ENCODE measurements at places on chromosomes 16 and 17.

- DNase-seq, result no peak
Observed at GRCh38 chr16:80260906-80261311, 279.9 kb upstream of the DYNLRB2 start.

DNA sequence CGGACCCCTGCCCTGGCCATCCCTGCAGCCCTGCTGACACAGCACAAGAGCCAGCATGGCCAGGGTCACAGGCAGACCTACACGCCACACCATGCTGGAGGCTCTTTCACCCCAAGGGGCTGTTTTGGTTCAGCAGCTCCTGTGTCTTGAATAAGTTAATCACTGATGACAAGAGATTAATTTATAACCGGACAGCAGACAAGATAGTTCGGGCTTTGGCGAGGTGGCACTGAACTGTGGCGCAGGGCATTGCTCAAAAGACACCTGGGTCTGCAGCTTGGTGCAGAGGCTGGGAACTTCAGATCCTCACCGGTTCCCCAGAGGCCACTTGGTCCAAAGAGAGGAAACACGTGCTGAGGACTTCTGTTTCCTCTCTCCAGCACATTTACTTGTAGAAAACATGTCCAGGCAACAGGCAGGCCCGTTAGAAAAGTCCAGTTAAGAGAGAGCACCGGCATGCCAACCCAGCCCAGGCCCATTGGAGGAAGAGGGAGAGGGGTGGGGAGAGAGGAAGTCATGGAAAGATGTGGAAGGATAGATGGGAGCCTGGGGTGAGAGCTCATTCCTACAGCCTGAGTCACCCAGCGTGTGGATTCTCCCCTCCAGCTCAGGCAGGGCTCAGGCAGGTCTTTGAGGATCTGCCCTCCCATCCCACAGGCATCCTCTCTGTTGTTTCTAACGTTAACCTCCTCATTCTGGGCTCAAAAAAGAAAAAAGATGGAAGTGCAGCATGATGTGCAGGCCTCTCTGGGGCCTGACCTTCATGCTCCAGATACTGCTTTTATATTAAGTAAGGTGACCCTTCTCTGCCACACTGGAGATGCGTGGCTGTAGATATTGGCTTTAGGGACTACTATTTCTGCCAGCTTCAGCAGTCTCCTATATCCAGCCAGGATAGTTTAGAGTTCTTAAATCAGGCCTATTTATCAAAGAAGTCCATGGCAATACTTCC, 80.0 kb upstream of the HNF1B start:
- DNase-seq, result peak; percentile 20

DNA sequence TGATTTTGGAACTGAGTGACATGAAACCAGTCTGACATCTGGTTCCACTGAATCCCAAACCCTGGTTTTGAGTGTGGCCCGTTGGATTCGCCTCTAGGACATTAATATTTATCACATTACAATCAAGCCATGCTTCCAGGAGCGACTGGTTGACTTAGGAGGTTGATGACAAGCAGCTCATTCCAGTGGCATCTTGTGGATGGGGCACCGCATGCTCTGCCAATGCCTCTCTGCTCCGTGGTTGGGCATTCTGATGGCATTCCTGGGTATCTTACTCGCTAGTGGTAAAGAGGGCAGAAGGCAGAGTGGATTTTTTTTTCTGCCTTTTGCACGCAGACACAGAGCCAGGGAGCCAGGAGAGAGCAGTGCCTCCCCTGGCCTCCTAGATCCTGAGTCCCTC, 31.4 kb downstream of the CACNG4 start:
- no peak for DNase-seq

DNA sequence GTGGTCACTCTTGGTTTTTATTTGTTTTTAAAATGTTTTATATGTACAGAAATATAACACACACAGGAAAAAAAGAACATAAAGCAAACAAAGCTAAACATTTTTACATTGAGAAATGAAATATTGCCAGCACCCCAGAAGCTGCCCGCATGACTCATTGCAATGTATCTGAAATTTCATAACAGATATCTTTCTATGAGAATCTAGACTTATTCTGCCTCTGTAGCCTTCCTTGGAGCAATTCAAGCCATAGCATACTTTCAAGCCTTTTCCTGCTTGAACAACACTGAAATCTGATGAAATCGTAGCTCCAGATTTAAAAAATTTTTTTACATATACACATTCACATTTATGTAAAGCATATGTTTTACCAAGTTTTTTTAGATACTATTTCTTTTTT, 86.9 kb downstream of the RBBP6 start:
- DNase-seq, result no peak

GRCh38 chr17:6313835-6314234, 121.1 kb downstream of the AIPL1 start:
- no peak for DNase-seq

GRCh38 chr17:68955181-68955841, at the start of gene ABCA8:
Gene ABCA8 (minus strand): TSS chr17:68955392. CDS start chr17:68942034, 13,358 bp downstream.
- DNase-seq, result no peak

- DNase-seq, result no peak
Observed at GRCh38 chr16:1211451-1212268, 13.4 kb downstream of the TPSG1 start.

- DNase-seq, result no peak
Observed at GRCh38 chr17:50918933-50919296, 52.8 kb upstream of the TOB1 start.

- DNase-seq, result no peak
Observed at GRCh38 chr16:48597563-48598387, 12.2 kb downstream of the N4BP1 start.

DNA sequence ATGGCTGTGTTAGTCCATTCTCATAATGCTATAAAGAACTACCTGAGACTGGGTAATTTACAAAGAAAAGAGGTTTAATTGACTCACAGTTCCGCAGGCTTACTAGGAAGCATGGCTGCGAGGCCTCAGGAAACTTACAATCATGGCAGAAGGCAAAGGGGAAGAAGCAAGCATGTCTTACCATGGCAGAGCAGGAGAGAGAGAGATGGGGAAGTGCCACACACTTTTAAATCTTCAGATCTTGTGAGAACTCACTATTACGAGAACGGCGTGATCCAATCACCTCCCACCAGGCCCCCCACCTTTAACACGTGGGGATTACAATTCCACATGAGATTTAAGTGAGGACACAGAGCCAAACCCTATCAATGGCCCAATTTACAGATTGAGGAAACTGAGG, 96.5 kb downstream of the SDK2 start:
- DNase-seq, result no peak

GRCh38 chr17:30299000-30299399, 7.3 kb upstream of the BLMH start:
- DNase-seq, result no peak

DNA sequence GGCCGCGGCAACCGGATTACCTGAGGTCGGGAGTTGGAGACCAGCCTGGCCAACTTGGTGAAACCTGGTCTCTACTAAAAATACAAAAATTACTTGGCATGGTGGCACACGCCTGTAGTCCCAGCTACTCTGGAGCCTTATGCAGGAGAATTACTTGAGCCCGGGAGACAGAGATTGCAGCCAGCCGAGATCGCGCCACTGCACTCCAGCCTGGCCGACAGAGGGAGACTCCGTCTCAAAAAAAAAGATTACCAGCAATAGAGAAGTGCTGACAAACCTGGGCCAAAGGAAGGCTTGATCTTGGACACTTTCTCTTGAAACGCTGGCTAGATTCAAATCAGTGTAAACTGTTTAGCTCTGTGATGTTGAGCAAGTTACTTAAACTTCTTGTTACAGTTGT, 4.3 kb downstream of the MT1H start:
- peak; percentile 58 for DNase-seq

DNA sequence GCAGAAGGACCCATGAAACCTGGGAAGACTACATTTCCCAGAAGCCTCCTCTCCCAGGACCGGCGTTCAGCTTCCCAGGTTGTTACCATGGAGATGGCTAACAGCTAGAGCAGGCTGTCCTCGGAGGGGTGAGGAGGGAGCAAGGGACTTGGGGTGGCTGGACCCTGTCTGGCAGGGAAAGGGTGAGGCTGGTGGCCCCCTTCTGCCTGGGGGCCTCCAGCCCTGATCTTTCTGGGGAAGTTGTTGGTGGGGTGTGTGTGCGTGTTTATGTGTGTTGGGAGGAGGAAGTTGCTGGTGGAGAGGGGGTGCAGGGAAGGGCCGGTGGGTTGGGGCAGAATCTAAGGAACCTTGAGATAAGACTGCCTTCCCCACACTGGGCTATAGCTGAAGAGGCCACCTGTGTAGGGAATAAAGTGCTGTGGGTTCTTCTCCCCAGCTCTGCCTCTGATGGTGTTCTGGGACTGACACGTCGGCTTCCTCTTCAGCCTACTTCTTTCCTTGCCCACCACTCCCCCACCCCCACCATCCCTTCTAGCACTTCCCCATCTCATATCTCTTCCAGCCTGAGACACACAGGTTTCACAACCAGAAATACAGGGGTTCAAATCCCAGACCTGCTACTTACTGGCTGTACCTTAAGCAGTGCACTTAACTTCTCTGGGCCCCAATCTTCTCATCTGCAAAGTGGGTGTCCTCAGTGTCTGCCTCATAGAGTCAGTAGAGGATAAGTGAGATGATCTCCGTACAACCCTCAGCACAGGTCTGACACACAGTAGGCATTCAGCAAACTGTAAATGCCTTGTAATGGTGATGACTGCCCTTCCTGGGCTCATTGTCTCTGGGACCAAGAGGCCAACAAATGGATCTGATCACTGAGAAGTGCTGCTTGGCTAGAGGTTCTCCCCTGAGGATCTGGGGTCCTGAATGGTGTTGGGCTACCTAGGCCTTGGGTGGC, at the start of gene DRC7:
DRC7 (plus strand) TSS at position 82 of the 955 bp plus-strand sequence. CDS start 3,144 bp downstream, outside the sequence.
- DNase-seq, result peak; percentile 85

- no peak for DNase-seq
Observed at GRCh38 chr16:52318302-52319009, 228.5 kb downstream of the TOX3 start.

Data from MV-4-11 (cell line).